ENCODE measurements at places on chromosomes 11 and 22.

GRCh38 chr11:292211-293121 lies 3.5 kb downstream of the PGGHG start:
- DNase-seq = no peak

GRCh38 chr11:69462106-69462951 lies 19.1 kb upstream of the LINC01488 start:
- DNase-seq = no peak

- no peak for DNase-seq
Measured at GRCh38 chr22:48079505-48080290, 1317.2 kb downstream of the TBC1D22A start.

GRCh38 chr22:42184852-42185251 lies 54.2 kb upstream of the CYP2D6 start:
- no peak for DNase-seq

- DNase-seq = no peak
Measured at GRCh38 chr22:44907765-44908737, 101.8 kb downstream of the PHF21B start.
